ENCODE measurements at places on chromosomes 7 and 10.

- no peak for DNase-seq
These were observed 890 bp downstream of the ZFYVE27 start for GRCh38 chr10:97737770-97738265.

- DNase-seq, result no peak
These were observed 149.3 kb upstream of the IMMP2L start for GRCh38 chr7:111711426-111712065.

- no peak for DNase-seq
These were observed 272.7 kb downstream of the BICC1 start for GRCh38 chr10:58785354-58785753.

- DNase-seq, result no peak
These were observed 2.9 kb downstream of the IGF2BP3 start for GRCh38 chr7:23467291-23467805.

DNA sequence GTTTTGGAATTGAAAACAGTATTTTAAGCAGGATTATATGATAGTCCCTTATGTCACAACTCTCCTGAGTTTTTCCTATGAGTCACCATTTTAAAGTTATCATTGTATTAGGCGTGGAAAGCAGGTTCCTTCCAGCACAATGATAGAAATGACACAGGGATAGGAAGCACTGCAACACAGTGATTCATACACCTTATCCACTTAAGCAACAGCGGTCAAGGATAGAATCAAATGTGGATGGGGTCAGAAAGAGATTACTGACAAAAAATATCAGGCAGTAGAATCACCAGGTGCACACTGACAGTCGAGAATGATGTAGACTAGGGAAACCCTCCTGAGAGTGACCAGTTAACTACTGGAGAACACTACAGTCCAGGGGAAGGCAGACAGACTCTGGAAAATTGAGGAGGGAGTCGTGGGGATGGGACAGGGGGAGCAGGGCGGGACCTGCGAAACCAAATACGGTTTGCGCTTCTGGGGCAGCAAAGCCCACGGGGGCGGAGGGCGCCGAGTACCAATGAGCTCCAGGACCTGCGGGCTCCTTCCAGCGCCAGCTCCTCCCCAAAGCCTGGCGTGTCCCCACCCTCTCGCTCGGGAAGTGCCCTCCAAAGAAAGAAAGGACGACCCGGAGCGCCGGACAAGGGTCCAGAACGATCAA lies 479 bp downstream of the PNPLA8 start:
- no peak for DNase-seq

GRCh38 chr10:101113890-101114403 lies 17.2 kb upstream of the TLX1 start:
- DNase-seq, result no peak

- no peak for DNase-seq
These were observed 119.9 kb upstream of the COL1A2 start for GRCh38 chr7:94274828-94275227.

GRCh38 chr7:30214651-30215137 lies 69.7 kb upstream of the ZNRF2 start:
- no peak for DNase-seq

DNA sequence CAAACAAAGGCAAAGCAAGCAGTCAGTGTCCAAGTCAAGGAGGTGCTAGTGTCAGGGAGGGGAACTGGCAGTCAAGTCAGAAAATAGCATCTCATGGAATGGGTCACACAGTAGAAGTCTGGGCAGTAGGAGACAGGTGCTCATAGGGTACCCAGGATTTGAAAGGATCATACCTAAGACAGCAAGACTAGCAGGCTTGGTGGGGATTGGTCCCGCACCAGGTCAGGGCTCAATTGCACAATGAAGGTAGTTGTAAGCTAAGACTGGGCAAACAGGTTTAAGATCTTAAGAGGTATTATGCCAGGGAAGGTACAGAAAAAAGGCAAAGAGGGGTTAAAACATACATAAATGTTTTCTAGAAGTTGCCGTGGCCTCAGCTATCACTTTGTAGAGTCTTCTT lies 181.4 kb upstream of the ETV1 start:
- no peak for DNase-seq

- DNase-seq, result no peak
These were observed 3.3 kb upstream of the PLXDC2 start for GRCh38 chr10:19812976-19813375.

DNA sequence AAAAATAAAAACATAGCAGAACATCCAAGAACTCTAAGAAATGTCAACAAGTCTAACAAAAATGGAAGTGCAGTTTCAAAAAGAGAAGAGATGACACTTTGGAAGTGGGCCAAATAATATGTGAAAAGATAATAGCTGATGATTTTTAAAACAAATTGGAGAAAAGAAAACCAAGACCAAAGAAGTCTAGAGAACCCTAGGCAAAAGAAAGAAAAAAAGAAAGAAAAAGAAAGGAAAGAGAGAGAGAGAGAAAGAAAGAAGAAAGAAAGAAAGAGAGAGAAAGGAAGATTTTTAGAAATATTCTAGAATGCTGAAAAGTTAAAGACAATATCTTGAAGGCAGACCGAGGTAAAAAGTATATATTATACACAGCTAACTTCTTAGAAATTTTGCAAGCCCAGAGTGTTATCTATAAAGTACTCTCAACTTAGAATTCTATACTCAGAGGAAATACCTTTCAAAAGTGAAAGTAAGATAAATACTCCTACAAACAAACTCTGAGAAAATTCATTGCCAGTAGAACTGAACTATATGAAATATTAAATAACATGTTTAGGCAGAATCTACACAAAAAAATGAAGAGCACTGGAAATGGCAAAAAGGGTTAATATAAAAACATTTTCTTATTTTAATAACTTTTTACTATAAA lies 138.7 kb upstream of the SMIM30 start:
- DNase-seq, result no peak

GRCh38 chr7:42227936-42228591 lies 8.9 kb downstream of the GLI3 start:
- DNase-seq, result peak; percentile 14

- DNase-seq, result no peak
These were observed 610.0 kb downstream of the KCNMA1 start for GRCh38 chr10:77027576-77027975.

GRCh38 chr10:99979066-99979685 lies 30.6 kb downstream of the DNMBP start:
- no peak for DNase-seq

- no peak for DNase-seq
These were observed 1.7 kb upstream of the PRKCQ start for GRCh38 chr10:6581778-6582228.

GRCh38 chr7:43735802-43736603 lies 6.7 kb upstream of the COA1 start:
- no peak for DNase-seq

GRCh38 chr7:37643876-37644275 lies 39.7 kb upstream of the GPR141 start:
- DNase-seq, result no peak

GRCh38 chr10:57460540-57460939 lies 807.2 kb downstream of the IPMK start:
- DNase-seq, result no peak

DNA sequence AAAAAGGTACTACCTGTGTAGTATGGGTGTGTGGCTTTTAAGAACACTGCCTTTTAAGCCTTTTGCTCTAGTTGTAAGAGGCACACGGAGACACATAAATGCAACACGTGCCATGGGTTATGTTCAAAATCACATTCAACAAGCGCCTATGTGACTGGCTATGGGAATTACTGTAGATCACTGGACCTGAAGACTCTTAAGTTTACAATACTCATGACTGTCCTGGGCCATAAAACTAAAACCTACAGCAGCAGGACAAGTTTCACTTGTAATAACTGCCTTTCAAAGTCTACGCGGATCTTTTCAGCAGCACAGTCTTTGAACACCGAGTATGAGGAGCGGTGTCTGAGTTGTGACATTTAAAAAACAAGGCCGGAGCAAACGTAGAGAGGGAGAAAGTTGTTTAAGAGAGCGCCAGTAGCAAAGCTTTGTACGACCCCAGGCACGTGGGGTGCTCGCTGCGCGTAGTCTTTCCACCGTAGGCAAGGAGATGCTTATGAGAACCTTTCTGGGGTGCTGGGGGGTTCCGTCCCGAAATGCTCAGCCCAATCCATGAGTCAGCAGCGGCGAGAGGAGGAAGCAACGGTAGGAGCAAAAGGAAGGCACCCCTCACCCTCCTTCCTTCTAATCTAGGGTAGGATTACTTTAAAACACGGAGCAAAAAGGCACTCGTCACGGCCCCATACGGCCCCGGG lies 662 bp downstream of the DNAJC2 start:
- DNase-seq, result no peak

DNA sequence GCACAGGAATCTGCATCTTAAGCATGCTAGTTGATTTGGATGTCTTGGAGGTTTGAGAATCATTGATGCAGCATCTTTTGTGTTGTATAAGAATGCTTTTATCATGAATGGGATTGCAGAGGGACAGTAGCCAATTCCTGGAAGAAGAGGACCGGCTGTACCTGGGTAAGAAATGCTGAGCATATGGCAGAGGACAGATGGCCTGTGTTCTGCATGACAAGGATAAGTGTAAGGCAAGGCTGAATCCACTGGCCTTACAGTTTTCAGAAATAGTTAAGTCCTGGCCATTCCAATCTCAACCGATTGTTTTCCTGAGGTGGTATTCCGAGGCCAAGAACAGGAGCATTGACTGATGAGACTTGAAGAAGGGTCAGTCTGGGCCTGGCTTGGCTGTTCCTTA lies 24.4 kb upstream of the KBTBD2 start:
- DNase-seq, result no peak

DNA sequence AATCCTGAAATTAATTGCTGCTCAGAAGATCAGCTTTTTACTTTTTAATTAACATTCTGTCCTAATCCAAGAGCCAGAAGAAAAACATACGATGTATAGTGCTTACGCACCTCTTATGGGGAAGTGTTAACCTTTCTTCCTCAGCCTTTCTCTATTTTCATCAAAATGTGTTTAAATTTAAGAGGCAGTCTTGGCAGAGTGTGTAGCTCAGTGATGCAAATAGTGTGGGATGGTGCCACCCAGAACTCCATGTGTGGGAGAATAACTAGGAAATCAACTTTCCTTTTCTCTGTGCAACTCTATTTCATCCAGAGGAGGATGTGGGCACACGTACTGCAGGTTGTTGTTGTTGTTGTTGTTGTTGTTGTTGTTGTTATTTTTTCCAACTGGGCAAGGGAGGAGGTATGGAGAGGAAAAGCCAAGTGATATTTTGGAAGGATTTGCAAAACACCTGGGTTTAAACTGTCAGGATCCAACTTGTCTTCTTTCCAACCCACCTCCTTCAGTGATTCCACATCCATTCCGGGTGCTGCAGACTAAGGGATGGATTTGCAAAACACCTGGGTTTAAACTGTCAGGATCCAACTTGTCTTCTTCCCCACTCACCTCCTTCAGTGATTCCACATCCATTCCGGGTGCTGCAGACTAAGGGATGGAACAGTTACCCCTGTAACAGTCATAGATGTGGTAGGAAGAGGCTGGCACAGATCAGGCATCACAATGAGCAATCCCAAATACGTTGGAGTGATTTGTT lies 19.8 kb downstream of the ELMO1 start:
- DNase-seq, result no peak

DNA sequence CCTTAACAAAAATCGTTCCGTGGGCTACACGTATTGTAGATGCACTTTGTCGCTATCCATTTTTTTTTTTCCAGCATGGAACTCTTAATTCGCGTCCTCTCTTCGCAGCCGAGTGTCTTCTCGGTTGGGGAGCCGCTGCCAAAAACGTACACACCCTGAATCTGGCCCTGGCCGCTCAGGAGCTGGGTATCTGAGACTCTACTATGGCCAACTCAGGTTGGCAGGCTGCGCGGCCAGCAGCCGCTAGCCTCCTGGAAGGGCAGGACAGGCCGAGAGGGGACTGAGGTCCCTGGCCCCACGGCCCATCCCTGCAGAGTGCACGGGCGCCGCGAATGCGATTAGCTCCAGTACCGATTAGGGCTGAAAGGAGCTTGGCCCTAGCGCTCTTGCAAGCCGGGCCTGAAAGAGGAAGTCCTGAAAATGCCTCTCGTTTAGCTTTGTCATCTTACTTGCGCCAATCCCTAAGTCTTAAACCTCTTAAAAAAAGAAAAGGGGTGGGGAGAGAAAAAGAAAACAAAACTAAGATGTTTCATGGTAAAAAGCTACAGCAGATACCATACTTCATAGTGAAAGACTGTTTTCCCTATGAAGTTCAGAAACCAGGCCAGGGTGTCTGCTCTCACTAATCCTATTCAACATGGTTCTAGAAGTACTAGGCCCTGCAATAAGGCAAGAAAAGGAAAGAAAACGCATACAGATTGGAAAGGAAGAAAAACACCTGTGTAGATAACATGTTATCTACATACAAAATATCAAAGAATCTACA lies 113.2 kb upstream of the RHEB start:
- DNase-seq, result peak; percentile 20

GRCh38 chr7:42493436-42494198 lies 256.6 kb upstream of the GLI3 start:
- DNase-seq, result peak; percentile 27

DNA sequence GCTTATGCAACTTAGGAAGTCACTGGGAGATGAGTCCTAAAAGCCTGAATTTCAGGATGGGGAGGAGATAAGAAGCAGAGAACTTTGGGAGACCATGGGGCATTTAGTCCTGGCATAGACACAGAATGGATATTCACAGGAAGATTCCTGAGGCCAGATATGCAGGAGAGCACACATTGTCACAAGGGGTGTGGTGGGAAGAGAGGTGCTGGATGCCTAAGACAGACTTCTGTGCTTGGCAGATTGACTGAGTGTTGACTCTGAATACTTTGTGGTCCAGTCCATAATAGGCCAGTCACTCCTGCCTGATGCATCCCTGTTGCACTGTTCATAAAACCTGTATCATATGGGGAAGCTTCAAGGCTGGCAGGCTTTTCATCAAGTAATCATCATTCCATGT lies 18.5 kb downstream of the SRI start:
- no peak for DNase-seq

DNA sequence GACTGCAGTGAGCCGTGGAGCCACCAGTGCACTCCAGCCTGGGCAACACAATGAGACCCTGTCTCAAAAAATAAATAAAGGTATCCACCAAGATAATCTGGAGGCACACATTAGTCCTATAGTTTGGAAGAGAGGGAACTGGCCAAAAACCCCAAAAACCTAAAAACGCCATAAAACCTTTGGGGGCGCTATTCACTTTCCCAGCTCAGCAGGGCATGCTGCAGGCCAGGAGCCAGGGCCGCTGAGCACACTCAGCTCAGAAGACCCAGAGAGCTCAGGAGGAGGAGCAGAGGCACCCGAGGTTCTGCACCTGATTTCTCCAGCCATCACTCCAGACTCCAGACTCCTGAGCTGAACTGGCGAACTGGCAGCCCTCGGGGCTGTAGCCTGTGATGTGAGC lies 167.2 kb upstream of the IMMP2L start:
- DNase-seq, result no peak

- no peak for DNase-seq
These were observed 273.5 kb downstream of the FGFR2 start for GRCh38 chr10:121324678-121325213.
